ENCODE measurements at places on chromosomes 1 and 21.

- no peak for DNase-seq
Measured at GRCh38 chr1:202713110-202713509, 2.9 kb upstream of the SYT2 start.

- DNase-seq = no peak
Measured at GRCh38 chr1:115771847-115772457, 3.4 kb upstream of the CASQ2 start.

DNA sequence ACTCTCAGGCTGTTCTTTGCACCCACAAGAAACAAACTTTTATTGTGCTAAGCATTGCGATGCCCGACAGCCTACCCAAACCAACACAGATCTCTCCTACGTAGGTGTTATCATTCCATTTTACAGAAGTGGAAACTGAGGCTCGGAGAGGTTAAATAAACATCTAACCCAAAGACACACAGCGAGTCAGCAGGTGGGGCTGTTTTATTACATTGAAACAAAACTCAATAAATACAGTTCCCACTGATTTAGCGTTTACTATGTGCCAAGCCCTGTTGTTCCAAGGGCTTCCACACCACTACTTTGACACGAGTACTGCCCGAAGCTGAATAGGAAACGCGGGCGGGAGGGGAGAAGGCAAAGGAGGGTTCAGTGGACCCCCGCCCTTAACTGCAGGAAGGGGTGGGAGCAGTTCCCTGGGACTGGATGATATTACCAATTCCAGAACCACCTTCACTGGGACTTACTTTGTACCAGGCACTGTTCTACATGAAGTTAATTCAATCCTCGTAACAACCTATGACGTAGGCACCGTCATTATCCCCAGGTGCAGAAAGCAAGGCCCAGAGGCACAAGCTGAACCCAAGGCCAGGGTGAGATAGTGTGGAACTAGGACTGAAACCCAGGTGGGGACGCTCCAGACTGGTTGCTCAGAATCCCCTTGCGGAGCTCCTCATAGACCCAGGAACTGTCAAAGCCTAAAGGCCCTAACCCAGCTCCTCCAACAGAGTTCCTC lies 19.3 kb upstream of the ALDH4A1 start:
- no peak for DNase-seq

DNA sequence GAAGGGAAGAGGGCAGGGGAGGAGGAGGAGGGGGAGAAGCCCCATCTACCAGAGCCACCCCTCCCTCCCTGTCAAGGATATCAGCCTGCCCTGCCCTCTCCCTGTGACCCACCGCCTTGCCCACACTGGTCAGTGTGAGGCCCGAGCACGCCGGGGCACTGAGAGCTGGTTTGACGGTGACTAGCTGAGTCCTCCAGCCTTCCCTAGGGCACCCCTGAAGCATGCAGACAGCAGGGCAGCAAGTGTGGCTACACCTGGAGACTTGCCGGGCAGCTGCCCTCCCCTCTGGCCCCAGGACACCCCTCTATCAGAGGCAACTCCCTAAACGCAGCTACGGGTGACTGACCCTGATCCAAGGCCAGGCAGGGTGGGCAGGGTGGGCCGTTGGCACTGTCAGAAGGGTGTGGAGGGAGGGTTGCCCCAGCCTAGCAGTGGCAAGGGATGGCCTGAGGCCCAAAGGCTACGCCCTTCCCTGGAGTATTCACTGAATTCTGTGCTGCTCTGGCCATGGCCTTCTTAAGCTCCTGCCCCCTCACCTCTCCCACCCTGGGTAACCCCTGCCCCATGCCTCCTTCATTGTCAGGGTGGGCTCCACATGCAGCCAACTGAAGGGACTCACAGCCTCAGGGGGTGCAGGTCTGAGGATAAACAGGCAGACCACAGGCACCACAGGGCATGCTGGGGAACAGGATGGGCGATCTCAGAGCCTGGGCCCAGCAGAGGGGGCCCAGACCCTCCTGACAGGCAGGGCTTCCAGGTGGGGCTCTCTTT lies 19.6 kb downstream of the WNT9A start:
- DNase-seq = no peak

DNA sequence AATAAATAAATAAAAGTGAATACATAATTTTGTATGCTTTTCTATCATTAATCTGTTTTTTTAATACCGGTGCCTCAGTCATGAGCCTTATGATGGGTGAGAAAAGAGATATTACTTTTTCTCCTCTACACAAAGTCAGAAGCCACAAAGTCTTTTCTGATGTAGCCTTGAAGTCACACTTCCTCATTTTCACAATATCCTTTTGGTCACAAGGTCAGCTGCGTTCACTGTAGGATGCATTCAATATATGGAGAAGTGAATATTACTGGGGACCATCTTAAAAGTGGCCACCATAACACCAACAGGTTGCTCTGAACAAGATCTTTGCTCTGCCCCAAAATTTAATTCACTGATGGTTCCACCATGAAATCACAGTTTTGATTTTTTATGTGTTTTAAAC lies 83.3 kb upstream of the TNR start:
- DNase-seq = no peak

DNA sequence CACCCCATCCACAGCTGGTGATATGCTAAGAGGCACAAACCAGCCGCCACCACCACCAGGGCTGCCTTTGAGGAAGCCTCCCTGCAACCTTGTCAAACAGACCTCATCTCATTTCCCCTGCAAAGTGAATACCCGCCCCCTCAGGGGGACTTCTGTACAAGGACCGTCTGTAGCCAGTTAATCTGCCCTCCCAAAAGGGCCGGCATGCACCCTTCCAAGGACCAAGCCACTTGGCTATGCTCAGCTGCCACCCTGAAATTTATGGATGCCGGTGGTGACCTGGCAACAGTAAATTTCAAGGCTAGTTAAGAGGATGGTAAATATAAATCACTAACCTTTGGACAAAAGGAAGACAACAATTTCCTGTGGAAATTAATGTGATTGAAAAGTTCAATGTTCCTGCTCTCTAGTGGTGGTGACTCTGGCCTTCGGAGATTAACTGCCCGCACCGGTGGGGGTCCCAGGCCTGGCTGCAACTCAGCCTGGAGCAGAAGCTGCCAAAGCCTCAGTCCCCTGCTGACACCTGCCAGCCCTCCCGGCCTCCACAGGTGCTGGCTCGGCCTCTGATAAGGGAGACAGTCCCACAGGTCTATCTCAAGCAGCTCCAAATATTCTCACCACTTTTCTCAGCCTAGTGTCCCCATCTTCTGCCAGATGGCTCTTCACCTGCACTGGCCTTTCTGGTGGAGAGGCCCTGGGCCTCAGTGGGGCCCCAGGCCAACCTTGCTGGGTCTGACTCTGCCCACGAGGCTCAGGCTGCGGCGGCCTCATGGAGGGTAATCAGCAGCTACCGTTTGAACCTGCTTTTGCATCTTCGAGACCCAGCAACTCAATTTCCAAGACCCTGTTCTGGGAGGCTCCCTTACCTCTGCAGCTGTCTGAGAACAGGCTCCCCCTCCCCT lies 12.2 kb downstream of the TMEM53 start:
- DNase-seq = no peak

GRCh38 chr21:42404539-42404938 lies 837 bp downstream of the UBASH3A start:
- DNase-seq = no peak

DNA sequence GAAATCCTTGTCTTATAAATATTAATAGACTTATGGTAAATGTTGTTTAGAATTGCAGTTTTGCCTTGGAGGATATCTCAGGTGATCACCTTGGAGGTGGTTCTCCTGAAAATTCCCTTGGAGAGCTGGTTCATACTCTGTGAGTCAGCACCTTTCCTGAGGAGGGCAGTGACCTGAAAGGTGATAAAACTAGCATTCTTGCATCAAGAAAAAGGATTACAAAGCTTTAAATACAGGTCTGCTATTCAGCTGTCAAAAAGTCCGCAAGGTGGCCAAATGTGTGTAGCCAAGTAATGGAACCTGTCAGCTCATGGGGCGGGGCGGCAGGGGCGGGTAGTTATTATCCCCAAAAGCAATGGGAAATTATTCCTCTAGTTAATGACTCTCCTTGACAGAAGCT lies 52.8 kb upstream of the EDARADD start:
- DNase-seq = no peak

DNA sequence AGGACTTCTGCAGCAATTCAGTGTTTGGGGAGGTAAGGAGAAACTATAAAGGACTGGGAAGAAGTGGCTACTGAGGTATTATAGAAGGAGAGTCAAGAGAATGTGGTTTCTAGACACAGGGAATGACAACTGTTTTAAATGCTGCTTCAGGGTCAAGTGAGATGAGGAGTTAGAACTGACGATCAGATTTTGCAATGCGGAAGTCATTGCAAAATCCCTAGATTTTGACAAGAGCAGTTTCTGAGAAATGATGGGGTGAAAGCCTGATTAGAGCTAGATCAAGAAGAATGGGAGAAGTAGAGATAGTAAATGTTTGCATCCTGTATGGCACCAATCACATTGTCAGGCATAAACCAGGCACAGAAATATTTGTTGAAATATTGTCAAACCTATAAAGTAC lies 4.7 kb upstream of the TSNAX start:
- no peak for DNase-seq

DNA sequence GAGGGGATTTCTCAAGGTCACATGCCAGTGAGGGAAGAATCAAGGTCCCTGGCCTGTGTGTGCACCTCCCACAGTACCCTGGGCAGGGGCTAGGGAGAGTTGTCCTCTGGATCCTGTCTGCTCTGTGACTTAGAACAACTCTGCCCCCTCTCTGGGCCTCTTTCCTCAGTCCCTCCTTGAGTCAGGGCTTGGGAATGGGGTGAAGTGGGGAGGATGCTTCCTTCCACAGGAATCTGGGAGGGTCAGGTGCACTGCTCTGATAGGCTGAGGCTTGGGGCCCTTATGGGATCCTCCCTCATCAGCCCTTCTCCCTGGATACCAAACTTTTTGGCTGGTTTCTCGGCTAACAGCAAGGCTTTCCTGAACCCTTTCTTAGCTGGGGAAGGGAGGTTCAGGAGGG lies 2.5 kb downstream of the TRNP1 start:
- no peak for DNase-seq

DNA sequence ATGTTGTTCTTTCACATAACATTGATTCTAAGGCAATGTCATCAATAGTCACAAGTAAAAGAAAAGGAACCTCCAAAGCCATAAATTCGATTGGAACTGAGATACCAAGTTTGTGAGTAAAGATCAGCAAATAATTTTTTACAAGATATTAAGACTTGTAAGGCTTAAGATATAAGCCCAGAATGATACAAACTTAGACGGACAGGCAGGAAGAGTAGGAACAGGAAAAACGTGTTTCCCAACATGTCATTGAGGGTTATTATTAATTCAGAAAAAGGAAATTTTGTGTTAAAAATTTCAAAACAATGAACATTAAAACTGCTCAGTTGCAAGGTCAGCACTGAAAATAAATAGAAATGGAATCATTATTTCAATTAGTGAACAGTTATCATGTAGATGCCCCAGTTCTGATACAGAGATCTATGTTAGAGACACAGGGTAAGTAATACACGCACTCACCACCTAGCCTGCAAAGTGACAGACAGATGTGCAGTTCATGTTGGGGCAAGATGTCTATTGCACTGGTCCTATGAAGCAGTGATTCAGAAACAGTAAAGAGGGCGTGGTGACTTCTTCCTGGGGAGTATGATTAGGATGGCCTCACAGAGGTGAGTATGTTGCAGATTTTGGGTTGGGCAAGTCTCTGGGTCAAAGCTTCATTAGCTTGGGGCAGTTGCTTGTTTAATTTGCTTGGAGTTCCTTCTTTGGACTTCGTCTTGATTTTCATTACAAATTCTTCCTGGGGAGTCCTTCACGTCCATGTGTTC lies 284.4 kb downstream of the SETD4 start:
- no peak for DNase-seq

DNA sequence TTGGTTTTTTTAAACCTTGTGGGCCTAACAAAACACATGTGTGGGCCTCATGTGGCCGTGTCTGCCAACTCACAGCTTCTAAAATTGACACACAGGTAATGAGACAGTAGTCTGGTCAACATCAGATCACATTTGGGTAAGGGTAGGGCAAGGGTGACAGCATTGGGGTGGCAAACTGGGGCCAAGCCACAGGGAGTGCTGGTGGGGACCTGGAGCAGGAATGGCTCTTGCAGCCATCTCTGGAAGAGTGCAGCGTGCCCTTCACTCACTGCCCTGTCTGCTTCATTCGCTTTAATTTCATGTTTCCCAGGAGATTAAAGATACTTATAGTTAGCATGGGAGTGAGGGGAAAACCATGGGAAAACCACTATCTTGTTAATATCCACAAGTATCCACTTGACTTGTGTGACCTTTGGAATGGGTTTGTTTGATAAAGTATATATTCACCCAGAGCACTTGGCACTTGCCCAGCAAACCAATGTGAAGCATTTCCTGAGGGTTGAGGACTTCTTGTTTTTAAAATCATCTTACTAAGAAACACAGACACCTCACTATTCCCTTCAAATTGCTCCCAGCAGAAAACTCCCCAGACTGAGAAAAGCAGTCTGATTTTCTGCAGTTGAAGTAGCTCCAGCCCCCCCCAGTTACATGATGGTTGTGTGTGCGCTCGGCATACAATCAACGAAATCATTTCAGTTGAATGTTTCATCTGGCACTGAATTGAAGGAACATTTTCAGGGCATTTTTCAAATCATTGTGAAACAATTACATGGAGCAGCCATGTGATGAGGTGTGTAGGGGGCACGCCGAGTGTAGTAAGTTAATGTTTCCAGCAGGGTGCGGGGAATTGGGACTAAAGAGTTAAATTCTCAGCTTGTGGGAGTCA lies 175.7 kb downstream of the VPS13D start:
- DNase-seq = no peak

- no peak for DNase-seq
Measured at GRCh38 chr1:46479744-46480350, 9.8 kb upstream of the DMBX1 start.

- DNase-seq = peak; percentile 46
Measured at GRCh38 chr1:20440785-20441200, 45.2 kb downstream of the CAMK2N1 start.

GRCh38 chr1:153906396-153906795 lies 16.4 kb downstream of the GATAD2B start:
- no peak for DNase-seq

DNA sequence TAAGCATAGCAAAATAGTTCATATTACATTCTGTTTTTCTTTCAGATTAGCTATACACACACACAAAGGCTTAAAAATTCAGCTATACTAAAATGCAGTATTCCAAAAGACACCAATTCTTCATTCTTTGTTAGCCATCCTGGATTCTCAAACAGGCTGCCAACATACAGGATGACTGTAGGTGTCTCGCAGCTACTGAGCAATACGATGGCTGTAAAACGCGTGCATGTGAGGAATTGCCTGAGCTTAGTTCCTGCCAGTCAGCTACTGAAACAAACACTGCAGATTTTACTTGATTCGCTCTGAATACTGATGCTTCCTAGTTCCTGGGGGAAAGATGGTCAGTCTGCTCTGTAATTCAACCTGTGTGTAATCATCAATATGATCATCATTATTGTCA lies 24.7 kb upstream of the HMGN1 start:
- DNase-seq = peak; percentile 12

- no peak for DNase-seq
Measured at GRCh38 chr1:180623579-180624347, 8.1 kb upstream of the XPR1 start.

- DNase-seq = no peak
Measured at GRCh38 chr1:24437631-24438396, 22.2 kb downstream of the NIPAL3 start.

Data from CD4-positive, alpha-beta T cell treated with Interferon gamma for 1 hour (primary cell).